Right lung (tissue), 10 donors: ENCODE measurements at places on chromosomes 1 and 21.

DNA sequence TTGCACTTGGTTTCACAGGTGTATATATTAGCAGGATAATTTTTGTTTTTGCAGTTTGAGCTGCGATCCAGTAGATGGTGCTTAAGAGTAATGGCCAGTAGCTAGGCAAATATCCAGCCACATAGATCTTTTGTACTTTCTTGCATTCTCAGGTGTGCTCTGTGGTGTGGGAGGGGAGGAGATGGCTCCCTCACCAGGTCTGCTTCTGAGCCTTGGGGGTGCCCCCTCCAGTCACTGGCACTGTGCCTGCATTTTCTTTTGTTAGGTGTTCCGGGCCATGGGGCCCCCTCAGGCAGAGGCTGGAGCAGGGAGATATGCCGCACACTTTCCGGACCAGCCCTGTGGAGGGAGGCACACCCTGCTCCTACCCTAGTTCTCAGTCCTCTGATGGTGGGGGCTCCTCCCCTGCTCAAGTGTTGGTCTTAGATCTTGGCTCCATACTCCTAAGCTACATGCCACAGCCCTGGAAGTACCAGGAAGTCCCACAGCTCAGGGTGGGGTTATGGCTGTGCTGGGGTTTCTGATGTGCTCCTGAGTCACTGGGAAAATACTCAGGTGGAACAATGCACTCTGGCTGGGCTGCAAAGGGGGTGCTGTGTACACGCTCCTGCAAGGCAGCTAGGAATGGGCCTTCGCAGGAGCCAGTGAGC is 197.6 kb upstream of the DMRTA2 start:
- no peak for DNase-seq

DNA sequence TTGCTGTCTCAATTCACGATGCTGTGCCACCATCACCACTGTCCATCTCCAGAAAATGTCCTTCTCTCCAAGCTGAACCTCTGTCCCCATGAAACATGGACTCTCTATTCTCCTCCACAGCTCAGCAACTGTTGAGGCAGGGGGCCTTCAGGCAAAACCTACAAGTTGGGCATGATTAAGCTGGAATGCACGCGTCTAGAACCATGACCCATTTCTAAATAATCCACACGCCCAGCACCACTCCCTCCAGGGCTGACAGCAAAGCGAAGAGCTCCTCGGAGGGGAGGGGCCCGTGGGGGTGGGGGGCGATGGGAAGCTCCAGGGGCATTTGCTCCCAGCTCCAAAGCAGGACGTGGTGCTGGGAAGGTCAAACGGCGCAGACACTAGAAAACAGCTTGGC is 3.3 kb upstream of the HES5 start:
- no peak for DNase-seq

DNA sequence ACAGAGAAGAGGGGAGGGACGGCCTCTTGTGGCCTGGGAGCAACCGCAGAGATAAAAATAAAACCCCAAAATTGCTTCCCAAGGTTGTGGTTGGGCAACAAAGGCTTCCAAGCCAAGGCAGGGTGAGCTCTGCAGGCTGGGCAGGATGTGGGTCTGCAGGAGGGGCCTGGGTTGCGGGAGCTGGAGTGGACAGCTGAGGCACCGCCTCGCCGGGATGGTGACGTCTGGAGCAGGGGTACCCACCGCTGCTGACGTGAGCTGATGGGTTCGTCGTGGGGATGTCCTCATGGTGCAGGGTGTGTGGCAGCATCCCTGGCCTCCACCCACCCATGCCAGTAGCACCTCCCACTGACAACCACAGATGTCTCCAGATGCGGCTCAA is 3.7 kb downstream of the AURKAIP1 start:
- no peak for DNase-seq

DNA sequence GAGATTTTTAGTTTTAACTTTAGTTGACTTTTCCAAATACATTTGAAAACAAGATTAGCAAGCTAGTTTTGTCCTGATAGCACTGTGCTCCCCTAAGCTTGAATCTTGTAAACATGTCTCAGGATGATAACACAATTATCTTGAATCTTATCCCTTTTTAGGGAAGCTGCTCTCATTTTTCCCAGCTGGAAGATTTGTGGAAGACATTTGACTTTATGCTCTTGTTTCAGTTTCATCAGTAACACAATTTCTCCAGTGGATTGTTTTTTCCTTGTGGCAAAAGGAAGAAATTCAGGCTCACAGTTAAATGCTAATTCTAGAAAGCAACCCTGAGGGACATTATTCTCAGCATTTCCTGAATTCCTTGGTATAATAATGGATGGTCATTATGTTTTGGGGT is 88.8 kb downstream of the CDC7 start:
- no peak for DNase-seq

- no peak for DNase-seq
Observed at GRCh38 chr21:44275041-44275440, 10.6 kb upstream of the AIRE start.

DNA sequence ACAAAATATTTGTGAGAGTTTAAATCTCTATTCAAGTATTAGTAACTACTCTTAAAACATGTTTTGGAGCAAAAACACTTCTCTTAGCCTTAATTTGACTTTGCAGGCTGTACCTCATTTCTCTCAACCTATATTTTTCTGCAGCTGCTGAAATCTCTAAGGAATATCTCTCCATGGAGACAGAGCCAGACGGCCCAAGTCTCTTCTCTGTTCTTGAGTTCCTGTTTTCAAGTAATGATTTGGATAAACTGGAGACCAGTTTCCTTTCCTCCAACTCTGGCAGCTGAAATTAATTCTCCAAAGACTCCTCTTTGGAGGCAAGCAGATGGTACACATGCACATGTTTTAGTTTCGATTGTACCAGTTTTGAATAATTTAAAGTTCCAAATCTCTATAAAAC is 659.7 kb upstream of the NEGR1 start:
- DNase-seq: no peak
